ENCODE measurements at places on chromosomes 3 and 15.

GRCh38 chr15:82572311-82572710, 32.1 kb upstream of the RPS17 start:
- DNase-seq, result no peak

DNA sequence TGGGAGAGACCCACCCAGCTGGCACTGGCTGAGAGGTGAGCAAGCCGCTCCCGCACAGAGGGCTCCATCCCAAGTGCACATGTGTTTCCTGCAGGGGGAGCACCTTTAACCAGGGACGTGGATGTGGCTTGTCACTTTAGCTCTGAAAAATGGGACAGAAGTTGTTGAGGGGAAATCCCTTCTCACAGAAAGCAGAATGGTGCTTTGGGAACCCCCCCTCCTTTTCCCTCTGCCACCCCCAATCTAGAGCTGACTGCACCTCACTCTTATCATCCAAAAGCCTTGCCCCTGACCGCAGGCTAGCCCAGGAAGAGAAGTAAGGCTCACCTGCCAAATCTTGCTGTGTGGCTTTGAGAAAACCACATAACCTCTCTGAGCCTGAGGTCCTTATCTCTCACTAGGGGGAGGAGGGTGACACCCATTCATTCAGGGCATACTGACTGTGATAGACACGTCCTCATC, 77.9 kb downstream of the RPN1 start:
- DNase-seq, result no peak

- no peak for DNase-seq
Measured at GRCh38 chr15:70283511-70283910, 185.8 kb upstream of the TLE3 start.

DNA sequence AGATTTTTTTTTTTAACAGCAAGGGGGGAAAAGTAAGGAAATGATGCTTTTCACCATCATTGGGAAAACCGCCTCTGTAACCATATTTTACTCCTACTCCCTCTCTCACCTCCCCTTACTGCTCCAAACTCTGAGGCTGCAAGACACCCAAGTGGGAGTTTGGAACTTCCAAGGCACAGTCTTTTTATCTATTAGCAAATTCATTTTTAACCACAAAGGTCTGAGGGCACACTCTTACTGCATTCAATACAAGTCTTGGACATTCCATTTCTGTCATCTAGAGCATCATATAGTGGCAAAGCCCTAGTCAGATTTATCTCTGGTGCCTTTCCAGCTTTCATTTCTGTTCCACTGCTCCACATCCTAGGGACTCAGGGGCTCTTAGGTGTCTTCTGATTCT, 13.2 kb downstream of the FAM162A start:
- no peak for DNase-seq

- DNase-seq, result no peak
Measured at GRCh38 chr15:93300796-93301195, 211.8 kb upstream of the RGMA start.

- DNase-seq, result no peak
Measured at GRCh38 chr15:61753018-61753710, 307.1 kb downstream of the VPS13C start.

DNA sequence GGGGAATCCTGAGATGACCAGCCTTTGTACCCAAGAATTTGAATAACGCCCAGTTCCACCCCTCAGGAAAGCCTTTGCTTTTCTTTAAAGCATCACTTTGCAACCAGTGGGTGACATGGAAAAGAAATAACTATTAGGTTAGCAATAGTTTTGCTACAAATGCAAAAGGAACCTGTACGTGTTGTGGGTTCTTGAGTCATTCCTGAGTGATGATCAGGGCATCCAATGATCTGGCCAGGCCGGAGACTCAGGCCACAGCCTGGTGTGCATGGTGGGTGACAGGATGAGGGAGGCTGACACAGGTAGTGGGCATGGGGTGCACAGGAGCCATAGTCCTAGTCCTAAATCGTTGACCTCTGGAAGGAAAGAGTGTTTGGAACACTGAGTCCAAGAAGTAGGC, 321.4 kb upstream of the IL12A start:
- no peak for DNase-seq
